ENCODE measurements at places on chromosomes 5 and 9.

GRCh38 chr9:16824545-16825330 is 45.7 kb downstream of the BNC2 start:
- DNase-seq: peak; percentile 72

DNA sequence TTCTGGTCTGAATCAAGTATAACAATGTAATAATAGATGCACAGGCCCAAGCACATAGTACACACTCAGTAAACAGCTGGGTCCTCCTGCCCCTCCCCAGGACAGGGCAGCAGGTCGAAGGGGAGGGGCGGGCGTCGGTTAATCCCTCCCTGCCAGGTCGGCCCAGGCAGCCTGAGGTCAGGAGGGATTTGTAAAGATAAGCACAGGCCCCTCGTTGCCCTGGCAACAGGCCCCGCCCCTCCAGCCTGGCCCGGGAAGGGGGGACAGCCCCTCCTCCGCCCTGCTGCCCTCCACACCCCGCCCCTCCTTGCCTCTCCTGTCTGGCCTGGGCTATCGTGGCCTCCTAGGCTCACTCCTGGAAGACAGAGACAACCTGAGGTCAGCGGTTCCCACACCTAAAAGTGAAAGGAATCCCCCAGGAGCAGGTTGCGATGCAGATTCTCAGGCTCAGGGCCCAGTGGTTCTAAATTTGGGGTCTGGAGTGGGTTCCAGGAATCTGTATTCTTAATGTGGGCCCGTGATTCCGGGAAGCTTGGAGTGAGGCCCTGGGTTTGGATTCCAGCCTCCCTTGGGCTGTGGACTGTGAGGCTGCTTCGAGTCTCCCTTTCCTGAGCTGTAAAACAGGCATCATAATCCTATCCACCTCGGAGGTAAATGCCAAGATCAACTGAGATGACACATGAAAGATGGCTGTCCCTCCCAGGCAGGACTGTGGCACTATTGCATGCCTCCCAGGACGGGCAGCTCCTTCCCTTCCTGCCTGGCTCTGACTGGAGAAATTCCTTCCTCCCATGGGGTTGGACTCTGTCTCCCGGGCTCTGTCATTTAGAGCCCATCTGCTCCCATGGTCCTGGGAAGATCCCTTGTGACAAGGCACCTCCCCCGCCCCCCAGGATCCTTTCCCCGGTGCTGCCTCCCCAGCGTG is 4.4 kb downstream of the CRB2 start:
- DNase-seq: no peak

- no peak for DNase-seq
Measured at GRCh38 chr9:87390361-87390760, 107.3 kb upstream of the DAPK1 start.

DNA sequence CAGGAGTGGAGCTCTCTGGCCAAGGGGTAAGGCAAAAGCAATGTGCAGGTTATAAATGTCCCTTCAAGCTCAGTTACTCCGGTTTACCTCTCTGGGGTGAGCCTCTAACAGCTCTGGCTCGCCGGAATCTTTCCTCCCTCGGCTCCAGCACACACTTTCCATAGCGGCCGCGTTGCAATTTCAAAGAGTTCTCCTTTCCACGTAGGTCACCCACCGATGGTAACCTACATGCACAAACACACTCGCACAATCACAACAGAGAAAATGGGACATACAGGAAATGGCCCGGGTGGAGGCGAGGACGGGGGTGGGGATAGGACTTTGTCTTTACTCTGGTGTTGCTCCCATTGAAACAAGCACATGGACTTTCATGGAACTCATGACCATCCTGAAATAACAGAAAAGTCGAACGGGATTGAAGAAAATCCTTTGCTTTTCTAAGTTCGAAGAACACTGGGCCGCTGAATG is 1.2 kb downstream of the LHFPL2 start:
- peak; percentile 54 for DNase-seq

DNA sequence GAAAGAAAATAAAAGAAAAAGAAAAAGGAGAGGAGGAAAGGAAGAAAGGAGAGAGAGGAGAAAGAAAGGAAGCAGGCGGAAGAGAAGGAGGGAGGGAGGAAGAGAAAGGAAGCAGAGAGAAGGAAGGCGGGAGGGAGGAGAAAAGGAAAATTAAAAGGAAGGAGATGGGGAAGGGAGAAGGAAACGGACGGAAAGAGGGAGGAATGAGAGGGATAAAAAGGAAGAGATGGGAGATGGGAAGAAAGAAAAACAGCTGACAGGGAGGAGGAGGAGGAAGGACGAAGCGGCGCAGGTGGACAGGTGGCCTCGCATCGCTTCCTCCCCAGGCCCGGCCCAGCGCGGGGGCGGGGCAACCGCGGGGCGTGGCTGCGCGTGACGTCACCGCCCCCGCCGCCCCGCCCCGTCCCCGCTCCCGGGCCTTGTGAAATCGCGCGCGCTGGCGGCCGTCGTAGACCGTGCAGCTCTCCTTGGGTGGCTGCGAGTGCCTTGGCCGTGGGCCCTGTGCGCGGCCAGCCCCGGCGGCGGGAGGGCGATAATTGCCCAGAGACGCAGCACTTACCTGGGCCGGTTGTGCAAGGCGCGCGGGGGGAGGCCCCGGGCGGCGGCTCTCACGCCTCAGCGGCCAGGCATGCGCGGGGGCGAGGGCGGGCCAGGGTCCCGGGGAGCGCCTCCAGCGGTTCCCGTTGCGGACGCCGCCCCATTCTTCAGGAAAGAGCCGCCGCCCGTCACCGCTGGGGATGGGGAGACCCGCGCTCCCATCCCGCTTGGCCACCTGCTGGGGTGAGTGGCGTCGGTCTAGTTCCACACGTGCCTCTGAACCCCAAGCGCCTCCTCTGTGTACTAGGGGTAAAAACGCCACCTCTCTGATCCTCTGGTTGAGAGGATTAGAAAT is 49.6 kb upstream of the FOXE1 start:
- DNase-seq: peak; percentile 44

DNA sequence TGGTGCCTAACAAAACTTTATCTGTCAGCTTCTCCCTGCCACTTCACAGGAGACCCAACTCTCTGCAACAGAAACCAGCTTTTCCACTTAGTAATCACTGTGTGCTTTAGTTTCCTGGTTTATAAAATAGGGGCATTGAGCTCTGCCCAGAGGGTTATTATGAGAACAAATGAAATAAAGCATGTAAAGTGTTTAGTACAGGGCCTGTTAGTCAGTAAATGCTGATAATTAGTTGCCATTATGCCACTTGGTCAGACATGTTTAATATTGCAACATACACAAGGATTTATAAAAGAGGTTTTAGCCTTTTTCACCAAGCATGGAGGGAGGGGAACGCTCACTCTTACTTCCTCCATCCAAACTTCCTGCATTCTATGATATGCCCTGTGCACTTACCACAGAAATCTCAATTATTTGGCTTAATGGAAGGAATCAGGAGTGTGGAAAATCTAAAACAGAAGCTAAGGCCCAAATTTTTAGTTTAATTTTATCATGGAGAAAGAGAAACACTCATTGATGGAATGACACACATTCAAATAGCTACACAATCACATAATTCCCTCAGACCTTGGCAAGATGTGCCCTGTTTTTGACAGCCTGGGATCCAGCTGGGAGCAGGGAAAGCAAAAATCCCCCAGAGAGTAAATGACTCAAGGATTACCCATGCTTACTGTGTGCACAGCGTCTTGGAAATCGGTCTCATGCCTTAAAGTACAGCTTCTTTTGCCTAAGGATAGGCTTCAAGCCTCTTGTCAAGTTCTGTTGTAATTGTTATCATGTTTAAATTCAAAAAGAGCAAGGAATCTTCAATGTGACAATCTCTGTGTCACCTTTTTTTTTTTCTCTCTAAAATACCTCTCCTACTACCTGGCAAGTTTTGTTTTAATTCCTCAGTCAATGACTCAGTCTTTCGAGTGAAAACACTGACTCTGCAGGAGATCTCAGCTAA is 34.0 kb downstream of the ZNF474 start:
- peak; percentile 92 for DNase-seq

DNA sequence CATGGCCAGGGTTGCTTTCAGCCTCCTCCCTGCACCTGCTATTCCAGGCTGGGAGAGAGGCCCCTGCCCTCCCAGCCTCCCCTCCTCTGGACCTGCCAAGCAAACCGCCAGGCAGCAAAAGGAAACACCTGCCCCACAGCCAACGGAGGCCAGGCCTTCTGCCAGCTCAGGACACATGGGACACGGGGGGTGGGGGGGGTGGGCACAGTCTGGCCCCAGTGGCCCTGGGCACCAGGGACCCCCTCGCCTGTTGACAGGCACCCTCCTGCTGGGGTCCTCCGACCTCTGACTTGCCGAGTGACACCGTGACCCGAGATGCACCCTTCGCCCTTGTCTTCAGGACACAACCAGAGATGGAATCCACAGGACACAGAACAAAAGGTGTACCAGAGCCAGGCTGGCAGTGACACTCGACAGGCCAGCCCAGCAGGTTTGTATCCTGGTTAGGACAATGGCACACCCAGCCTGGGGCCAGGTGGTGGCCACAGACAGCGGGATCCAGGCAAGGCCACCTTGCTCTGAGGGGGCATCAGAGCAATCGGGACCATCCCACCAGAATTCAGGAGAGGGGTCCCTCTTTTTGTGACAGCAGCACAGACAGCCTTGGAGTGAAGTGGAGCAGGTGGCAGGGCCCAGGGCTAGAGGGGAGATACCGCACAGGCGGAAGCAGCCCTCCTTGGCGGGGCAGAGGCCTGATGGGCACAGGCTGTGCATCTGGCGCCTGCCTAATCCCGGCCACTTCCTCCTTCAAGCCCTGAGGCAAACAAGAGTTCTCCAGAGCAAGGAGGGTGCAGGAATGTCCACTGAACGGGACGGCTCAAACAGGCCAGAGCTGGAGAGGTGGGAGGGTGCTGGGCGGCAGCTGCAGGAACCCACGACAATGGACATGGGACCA is 1.3 kb upstream of the TMEM210 start:
- DNase-seq: no peak

DNA sequence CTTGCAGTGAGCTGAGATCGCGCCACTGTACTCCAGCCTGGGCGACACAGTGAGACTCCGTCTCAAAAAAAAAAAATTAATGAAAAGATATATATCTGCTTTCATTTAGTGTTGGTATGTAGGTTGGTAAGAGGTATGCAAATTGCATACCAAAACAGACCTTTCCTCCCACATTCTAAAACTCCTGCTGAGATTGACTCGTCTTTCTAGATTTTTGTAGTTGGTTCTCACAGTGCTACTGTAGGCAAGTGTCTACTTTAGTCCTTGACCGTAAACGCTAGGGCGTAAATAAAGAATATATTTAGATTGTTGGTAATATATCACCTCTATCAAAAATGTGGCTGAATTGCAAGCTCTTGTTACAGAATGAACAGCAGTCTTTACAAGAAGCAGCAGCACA is 445.9 kb downstream of the CHSY3 start:
- no peak for DNase-seq

DNA sequence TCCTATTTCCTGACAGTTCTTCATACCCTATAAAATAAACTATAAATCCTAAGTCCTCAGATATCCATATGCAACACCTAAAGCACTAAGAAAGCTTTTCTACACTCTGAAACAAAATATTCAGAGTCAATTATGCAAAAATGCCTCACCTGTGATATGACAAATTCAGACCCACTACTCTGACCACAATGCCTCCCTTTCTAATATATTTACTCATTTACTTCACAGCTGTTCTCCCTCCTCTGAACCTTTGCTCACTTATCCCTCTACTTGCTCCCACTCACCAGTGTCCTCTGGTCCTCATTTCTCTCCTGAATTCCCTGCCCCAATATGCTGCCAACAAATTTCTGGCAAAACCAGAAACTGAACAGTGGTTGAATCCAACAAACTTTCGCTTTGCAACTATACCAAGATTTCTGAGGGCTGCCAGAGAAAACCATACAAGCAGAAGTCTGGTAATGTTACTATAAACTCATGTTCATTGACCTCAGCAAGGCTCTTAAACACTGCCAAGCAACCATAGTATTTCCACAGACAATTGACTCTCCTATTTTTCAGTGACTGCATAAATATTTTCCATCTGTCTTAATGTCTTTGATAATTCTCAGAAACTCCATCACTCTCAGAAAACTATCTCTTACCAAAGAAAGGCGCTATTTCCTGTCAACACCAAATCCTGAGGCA is 7.1 kb downstream of the CCNH start:
- DNase-seq: no peak

DNA sequence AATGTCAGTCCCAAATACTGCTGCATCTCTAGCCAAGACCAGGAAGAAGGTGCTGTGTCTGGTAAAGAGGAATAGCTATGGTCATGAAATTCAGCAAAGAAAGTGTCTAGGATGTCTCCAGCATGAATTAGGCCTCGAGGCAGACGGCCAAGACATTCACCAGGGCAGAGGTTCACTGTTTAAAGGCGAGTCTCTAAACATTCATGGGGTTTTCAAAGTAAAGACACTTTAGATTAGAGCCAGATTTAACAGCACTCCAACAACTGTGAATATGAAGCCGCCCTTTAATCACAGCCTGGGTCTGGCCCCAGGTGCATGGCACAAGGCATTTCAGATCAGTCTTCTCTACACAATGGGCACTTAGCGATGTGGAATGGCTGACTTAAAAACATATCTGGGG is 95.0 kb downstream of the ANKH start:
- DNase-seq: no peak

DNA sequence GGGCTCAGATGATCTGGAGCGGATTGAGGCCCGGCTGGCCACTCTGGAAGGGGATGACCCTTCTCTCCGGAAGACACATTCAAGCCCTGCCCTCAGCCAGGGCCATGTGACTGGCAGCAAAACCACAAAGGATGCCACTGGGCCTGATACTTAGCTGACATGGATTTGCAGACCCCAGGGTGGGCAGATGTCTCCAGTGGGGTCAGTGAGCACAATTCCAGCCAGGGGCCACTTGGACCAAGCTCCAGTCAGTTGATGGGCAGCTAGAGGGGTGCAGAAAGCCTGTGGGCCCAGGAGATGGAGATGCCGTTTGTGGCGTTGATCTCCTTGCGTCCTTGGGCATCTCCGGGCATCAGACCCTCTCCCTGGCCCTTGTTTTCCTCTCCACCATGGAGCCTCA is 46.7 kb downstream of the PSD2 start:
- DNase-seq: no peak

- DNase-seq: peak; percentile 81
Measured at GRCh38 chr5:151659001-151659754, 27.5 kb downstream of the SPARC start.

GRCh38 chr5:135207866-135208265 is 173.8 kb upstream of the PITX1 start:
- DNase-seq: no peak

DNA sequence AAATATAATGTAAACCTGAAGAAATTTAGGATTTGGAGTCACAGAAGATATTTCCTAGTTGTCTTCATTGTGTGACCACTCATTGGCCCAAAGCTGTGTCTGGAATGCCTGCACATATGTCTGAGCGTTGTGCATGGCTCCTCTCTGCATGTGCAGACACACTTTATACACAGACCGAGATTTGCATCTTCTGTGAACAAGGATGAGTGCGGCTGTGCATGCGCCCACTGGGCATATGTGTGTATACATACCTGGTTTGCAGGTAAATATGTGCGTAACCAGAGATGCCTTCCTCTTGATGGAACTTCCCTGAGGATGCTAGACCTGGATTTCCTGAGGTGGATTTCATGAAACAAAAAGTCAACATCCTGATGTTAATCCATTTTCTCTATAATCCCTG is 19.1 kb downstream of the PHF2 start:
- DNase-seq: no peak

DNA sequence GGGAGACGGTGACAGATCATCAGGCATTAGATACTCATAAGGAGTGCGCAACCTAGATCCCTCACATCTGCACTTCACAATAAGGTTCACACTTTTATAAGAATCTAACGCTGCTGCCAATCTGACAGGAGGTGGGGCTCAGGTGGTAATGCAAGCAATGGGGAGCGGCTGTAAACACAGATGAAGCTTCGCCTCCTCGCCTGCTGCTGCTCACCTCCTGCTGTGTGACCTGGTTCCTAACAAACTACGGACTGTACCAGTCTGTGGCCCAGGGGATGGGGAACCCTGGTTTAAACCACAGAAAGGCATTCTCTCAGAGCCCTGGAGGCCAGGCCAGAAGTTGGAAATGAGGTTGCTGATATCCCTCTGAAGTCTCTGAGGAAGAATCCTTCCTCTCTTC is 323.6 kb downstream of the DRD1 start:
- DNase-seq: no peak
